ENCODE measurements at places on chromosomes 6 and 20.

GRCh38 chr6:76441875-76442274 lies 369.4 kb upstream of the IMPG1 start:
- no peak for DNase-seq

GRCh38 chr20:50339466-50339901 lies 148.9 kb downstream of the CEBPB start:
- no peak for DNase-seq

GRCh38 chr6:89736893-89737292 lies 82.7 kb downstream of the MDN1 start:
- DNase-seq: no peak

- DNase-seq: no peak
Measured at GRCh38 chr6:18099511-18099910, 23.0 kb downstream of the NHLRC1 start.

DNA sequence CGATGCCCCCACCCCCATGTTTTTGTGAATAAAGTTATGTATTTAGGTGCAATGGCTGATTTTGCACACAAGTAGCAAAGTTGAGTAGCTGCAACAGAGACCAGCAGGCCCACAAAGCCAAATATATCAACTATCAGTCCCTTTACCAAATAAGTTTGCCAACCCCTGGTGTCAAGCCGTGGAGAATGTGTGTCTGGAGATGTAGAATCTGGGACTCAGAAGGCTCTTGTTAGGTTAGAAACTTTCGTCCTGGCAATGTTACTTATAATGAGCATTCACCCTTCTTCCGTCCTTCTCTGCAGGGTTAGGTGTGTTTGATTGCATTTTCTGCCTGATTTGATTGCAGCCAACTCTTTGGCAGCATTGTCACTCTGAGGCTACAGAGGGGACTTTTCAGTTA lies 57.8 kb downstream of the ZNF217 start:
- DNase-seq: no peak

DNA sequence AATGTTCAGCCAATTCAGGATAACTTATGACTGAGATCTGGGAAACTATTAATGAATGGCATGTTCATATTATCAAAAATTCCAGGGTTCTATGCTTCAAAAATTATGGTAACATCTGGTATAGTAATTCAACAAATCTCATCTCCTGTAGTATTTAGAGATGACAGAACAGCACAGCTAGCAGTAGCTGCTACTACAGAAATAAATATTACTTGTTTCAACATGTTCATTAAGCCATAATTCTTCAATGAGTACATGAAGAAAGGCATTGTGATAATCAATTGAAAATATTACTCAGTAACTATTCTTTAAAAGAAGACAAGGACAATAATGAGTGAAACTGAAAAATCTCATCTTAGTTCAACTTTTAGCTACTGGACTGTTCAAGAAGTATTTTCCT lies 66.8 kb downstream of the ATG5 start:
- DNase-seq: no peak

DNA sequence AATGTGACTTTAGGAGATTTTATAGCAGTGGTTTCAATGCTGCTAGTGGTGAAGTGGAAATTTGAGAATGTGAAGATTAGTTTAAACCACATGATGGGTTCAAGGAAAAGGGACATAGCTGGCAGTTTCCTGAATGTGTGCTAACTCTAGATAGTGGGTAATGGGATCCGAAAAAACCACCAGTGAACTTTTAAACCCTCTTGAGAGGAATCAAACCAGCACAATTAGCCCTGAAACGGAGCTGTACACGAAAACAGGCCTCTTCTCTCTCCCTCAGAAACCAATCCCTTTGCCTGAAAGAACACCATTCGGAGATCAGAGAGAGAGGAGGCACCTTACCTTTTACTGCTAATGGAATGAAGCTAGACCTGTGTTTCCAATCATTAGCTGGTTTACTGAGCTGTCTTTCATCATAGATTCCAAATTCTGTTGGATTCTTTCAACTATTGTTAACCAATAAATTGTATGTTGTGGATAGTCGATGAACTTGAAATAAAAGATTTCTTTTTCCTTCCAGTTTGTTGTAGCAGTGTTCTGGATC lies 103.9 kb downstream of the AIG1 start:
- DNase-seq: no peak

- no peak for DNase-seq
Measured at GRCh38 chr20:2691663-2692035, 931 bp upstream of the EBF4 start.

Data from HT-29 (cell line).